Stimulated activated CD8-positive, alpha-beta memory T cell treated with anti-CD3 and anti-CD28 coated beads, Interleukin-7, amount 100 ng/mL, for 1 hour (primary cell): ENCODE measurements at places on chromosomes 2 and 18.

- no peak for DNase-seq
These were observed 12.4 kb downstream of the ASAP2 start for GRCh38 chr2:9219027-9219445.

DNA sequence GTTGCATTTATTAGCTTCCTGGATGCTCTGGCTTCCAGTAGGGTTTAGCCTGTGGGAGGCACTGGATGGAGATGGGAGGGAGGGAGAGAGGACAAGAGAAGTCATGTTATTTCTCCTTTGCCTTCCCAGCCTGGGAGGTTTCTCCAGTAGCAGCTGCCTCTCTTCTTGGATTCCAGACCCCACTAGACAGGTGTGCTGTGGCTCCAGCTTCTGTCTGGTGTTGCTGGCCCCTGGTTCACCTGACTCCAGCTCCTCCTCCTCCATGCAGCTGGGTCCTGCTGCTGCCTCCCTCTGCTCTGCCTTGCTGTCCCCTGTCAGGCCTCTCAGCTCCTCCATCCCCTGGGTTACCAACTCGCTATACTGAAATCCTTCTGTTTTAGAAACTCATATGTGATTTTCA, 188.9 kb upstream of the TNP1 start:
- DNase-seq: no peak

- DNase-seq: no peak
These were observed 100.2 kb upstream of the ARL5A start for GRCh38 chr2:151928380-151928779.

DNA sequence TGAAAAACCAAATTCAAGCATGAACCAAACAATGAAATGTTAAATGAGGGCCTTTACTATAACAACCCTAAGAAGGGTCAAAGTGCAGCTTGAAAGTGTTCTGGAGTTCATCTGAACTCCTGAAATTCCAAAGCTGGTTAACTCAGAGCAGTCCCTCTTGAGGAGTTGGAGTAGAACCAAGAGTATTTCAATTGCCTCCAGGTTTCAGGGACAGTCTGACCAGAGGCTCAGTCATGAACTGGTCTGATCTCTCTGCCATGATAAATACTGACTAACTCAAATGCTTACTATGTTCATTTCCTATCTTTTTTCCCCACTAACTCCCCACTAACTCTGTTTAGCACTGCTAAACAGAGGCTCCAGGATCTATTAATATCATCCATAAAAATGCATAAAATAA, 2.7 kb downstream of the STARD7 start:
- DNase-seq: no peak

GRCh38 chr2:204628926-204629712, 83.8 kb downstream of the PARD3B start:
- DNase-seq: no peak

DNA sequence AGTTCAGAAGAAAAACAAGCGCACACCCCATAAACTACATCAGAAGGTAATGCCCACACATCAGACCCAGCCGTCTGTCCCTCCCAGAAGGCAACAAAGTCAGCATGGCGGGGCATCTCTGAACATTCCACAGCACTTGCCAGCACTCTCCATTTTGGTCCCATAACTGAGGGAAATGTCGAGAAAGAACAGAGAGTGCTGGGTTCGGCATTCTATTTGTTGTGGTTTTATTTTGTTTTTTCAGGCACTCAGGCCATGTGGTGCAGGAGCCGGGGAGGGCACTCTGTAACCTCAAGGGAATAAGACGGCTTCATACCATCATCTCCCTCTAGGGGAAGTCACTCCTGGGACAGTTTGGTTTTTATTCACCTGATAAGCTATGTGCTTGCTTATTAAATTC, 156.0 kb downstream of the SEPTIN10 start:
- no peak for DNase-seq

GRCh38 chr2:25684577-25685473, 11.4 kb upstream of the DTNB start:
- no peak for DNase-seq

- no peak for DNase-seq
These were observed 215.6 kb upstream of the PKDCC start for GRCh38 chr2:41832218-41832617.

- no peak for DNase-seq
These were observed 15.5 kb downstream of the FOSL2 start for GRCh38 chr2:28407976-28408690.

GRCh38 chr2:67388680-67389079, 8.5 kb upstream of the ETAA1 start:
- DNase-seq: no peak

DNA sequence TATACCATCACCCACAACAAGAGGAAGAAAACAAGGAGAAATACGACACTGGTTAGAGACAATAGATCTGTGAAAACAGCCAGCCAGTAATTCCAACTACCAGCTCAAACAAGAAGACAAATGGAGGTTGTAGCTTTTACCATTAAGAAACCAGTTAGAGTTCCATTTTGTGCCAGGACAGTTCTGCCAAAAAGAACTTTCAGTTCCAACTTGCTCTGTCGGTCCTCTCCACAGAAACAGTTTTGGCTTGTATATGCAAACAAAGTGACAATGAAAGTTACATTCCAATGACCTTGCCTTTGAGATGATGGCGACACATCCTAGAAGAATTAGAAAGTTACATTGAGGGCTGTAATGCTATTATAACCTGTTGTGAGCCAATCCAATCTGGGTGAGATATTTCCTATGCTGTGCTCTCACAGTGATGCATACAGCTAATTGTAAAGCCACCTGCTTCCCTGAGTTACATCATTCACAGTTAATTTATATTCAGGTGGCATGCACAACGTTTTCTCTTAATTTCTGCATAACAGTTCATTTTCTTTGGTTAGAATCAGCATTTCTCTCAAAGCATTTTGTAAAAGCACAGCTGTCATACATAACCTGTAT, 1378.4 kb upstream of the PIK3C3 start:
- no peak for DNase-seq

GRCh38 chr2:143526498-143526897, 397.3 kb downstream of the ARHGAP15 start:
- no peak for DNase-seq

DNA sequence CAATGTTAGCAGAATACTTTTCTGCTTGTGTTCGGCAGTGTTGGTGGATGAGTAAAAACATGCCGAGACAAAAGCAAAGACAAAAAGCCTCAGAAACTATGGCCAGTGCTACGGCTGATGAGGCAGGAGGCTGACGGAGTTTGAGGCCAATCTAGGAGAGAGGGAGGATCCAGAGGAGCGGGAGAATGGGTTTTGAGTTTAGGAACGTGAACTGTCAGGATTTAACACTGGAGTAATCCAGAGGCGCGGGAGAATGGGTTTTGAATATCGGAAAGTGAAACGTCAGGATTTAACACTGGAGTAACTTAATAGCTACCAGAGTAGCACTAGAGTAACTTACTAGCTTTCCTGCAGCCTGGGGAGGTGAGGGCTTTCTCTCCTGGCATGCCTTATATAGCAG, 37.4 kb downstream of the LYPD6B start:
- no peak for DNase-seq

GRCh38 chr2:141930803-141931202, 200.0 kb downstream of the LRP1B start:
- no peak for DNase-seq

GRCh38 chr2:238104226-238104690, 4.1 kb downstream of the ESPNL start:
- no peak for DNase-seq

GRCh38 chr2:200585730-200586643, at the start of gene AOX1:
Gene AOX1 (plus strand): TSS chr2:200586014. CDS start chr2:200586109, 95 bp downstream.
- no peak for DNase-seq

DNA sequence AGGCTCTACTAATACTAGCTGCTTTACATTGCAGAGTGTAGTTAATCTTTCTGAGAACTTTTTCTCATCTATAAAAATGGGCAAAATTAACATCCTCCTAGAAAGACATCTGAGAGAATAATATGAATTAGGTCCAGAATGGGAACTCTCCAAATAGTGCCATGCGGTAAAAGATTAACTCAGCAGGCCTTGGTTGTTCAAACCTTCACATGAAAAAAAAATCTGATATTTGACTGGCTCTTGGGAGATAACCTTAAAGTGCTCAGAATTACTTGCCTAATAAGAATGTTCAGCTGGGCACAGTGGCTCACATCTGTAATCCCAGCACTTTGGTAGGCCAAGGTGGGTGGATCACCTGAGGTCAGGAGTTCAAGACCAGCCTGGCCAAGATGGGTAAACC, 5.5 kb upstream of the CXXC1 start:
- no peak for DNase-seq

DNA sequence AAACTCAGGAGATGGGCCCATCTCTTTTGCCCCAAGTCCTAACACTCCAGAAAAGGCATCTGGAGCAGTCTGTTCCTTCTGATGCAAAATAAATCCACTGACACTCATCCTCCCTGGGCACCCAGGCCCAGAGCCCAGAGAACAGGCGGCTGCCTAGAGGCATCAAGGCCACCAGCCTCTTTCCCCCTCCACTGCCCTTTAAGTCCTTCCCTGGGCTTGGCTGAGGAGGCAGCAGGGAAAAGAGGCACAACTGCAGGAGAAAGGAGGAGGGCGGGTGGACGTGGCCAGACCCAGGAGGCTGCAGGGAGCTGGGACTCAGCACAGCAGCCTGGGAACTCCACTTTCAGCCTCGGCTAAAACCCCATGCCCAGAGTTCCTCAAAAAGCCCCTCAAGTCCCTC, 99.7 kb upstream of the ID2 start:
- DNase-seq: no peak

GRCh38 chr2:143700865-143701264, 571.6 kb downstream of the ARHGAP15 start:
- DNase-seq: no peak

DNA sequence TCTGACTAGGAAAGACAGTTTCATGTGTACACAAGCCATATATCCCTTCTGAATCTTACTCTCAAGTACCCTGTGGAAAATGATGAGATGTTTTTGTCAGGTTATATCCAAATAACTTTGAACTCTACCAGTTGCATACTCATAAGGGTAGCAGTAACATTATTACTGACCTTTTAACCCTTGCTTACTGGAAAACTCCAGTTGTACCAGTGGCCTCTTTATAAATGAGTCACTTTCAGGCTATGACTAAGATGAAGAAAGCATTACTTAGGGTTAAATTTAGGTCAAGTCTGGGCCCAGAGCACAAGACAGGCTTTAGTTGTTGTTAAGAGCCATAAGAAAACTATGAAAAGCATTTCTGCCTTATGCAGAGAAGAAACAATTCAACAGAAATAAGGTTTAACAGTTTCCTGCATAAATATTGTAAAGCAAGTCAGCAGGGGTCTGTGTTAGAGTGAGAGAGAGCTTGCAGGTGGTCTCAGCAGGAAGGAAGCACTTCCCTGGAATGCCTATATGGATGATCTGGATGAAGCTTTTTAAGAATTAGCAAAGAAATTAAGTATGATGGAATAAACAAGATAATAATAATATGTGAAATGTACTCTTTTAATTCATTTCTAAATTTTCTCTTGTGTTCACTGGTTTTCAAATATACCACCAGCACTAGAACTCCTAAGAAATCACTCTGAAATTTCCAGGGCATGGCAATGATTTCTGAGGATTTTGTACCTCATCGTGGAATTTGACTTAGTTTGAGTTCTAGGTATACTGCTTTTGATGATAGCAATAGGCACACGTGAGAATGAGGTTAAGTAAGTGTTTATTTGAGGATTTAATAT, 126.6 kb downstream of the UBE2E3 start:
- no peak for DNase-seq

- no peak for DNase-seq
These were observed 35.7 kb downstream of the LYPD6 start for GRCh38 chr2:149365931-149366583.

GRCh38 chr2:84846041-84846663, 34.7 kb downstream of the TRABD2A start:
- peak; percentile 11 for DNase-seq

DNA sequence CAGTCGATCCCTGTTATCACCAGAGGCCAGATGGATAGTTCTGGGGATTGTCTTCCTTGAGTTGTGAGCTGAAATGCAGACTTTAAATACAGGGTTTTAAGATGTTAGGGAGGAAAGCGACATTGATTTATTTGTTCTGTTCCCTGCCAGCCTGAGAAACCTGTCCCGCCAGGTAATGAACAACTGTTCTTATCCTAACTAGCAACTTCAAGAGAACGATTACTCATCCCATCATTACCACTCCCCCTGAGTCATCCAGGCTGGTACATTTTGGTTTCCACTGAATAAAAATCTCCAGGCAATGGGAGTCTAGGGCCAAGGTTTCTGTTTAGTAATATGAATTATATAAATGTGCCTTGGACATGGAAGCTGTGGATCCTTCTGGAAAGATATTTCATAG, 131.2 kb downstream of the LYPD6B start:
- no peak for DNase-seq

- no peak for DNase-seq
These were observed 9.3 kb downstream of the PRKD3 start for GRCh38 chr2:37315364-37315763.

DNA sequence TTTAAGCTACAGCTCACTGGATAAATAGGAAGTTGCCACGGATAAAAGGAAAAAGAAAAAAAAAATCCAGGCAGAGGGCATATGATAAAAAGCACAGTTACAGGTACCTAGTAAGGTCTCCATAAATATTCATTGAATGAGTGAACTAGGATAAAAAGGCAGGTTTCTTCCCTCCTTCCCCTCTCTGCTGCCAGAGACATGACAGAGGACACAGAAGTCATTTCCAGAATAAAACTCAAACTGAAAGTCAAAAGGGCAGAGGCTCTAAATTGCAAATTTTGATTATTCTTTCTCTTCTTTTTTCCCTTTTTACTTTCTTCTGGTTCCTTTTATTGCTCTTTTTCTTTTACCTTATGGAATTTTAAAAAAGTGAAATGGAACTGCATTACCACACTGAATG, 7.7 kb downstream of the CD302 start:
- no peak for DNase-seq

- DNase-seq: no peak
These were observed 797.3 kb downstream of the BCL11A start for GRCh38 chr2:59756150-59756549.

DNA sequence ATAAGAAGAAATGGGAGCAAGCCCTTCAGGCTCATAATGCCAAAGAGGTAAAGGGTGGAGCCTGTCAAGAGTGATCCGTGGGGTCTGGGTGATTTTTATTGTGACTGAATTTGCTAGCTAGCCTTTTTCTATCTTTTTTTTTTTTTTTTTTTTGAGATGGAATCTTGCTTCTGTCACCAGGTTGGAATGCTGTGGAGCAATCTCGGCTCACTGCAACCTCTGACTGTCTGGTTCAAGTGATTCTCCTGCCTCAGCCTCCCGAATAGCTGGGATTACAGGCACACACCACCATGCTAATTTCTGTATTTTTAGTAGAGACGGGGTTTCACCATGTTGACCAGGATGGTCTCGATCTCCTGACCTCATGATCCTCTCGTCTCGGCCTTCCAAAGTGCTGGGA, 29.1 kb downstream of the DRC1 start:
- no peak for DNase-seq

DNA sequence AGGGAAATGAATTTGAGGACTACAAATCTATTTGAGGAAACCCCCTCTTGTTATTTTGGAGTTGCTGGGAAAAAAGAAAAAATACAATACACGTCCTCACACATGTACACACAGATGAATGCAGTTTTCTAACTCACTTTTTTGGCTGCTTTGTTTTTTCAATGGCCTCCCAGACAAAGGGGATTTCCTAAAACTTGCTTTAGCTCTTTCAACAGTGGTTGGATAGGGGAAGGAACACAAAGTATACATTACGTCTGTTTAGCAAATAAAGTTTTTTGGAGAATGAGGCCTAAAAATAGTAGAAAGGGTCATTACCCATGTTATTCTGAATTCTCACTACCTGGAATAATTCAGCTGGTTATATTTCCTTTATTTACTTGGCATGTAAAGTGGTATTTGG, 125.3 kb upstream of the ITGB6 start:
- no peak for DNase-seq

GRCh38 chr2:100000915-100001707, 141.3 kb downstream of the AFF3 start:
- no peak for DNase-seq
